A673 (cell line): ENCODE measurements at places on chromosomes 3 and 15. TPM values are rescaled to one million over a fixed set of nuclear protein-coding genes. Genes with fewer than 3 reads are reported as not detected.

DNA sequence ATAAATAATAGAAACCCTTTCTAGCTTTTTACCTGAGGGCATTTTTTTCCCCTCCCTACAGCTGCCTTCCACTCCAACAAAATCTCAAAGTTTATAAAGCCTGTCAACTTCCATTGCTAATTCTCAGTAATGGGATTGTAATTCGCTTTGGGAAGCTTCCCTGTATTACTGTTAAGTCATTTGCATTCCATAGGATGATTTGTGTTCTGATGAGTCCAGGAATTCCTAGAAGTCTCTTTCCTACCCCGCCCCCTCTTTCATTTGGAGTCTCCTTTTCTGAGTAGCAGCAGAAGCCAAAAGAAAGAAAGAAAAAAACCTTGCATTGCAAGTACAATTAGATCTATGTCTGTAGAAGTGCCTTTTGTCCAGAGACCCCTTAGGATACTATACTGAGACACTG lies 1033.3 kb downstream of the IGSF11 start:
- DNase-seq, result no peak

DNA sequence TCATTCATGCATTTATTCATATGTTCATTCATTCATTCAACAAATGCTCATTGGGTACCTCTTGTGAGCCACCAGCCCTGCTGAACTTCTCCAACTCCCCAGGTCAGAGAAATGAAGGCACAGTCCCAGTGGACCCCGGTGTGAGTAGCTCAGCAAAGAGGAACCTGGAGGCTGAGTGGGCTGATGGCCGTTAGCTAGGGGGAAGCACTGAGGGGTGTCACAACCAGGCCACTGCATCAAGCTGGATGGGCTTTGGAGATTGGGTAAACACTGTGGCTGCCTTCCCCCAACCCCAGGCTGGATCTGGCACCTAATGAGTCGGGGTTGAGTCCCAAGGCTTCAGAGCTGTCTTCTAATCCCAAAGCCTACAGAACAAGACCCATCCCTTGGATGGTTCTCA lies 12.1 kb upstream of the ALAS1 start:
- DNase-seq, result no peak

The GRM7 gene
- total RNA-seq, result not detected in 2 replicates

The CX3CR1 gene
- not detected in 2 replicates for total RNA-seq
